SW480 (cell line): ENCODE measurements at places on chromosomes 2 and 18.

- no peak for DNase-seq
Observed at GRCh38 chr2:181300600-181301291, 156.4 kb upstream of the ITGA4 start.

GRCh38 chr2:136980303-136980702 is 215.0 kb downstream of the THSD7B start:
- DNase-seq = no peak

GRCh38 chr18:54787121-54787520 is 41.2 kb upstream of the RAB27B start:
- DNase-seq = no peak

DNA sequence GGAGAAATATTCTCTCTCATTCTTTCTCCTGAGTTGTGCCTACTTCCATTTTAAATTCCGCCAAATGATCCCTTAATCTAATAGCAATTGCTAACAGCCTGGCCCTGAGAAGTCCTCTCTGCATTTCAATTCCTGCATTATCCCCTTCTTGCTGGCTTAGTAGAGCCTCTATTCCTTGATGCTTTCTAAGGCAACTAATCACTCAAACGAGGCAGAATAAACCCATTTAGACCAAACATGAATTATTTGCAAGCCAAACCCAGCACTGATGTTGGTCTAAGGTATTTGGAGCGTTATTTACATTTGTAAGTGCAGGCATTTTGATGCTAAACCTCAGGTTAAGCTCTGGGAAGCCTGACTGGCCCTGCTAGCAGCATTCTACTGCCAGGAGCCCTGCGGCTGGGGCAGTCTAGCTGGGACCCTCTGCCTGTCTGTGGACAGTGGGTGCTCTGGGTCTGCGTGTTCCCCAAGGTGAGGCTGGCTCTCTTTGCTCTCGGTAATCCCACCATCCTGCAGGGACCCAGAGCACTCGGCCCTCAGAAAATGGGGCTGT is 173.1 kb upstream of the HS6ST1 start:
- no peak for DNase-seq

DNA sequence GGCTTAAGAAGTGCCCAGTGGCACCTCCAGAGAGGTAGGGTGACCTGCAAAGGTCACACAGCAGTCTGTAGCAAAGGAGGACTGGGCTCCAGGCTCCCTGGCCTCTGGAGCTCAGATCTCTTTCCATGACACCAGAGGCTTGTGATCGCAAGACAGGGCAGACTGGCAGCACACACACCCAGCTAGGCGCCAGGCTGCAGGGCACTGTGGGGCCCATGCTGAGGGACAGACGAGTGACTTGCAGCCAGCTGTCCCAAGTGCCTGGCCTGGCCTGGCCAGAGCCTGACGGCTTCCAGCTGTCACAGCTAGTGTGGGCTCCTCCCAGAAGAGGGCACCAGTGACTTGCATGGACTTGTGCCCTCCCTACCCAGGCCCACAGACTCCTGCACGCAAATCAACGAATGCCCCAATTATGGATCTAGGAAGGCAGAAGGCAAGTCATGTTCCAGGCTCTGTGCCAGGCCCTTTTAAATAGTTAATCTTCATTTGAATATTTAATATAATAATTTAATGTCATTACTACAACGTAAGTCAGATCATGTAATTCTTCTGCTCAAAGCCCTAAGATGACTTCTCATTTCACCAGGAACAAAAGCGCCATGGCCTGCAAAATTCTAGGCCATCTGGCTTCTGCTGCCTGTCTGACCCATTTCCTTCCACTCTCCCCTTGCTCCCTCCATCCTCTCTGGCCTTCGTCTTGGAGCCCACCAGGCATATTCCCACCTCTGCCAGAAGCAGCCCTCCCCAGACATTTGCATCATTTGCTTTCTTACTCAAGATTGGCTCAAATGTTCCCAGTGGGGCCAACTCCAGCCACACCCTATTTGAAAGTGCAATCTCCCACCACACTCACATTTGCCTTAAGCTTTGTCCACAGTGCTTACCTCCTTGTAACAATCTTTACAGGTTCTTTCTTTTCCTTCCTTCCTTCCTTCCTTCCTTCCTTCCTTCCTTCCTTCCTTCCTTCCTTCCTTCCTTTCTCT is 3.7 kb upstream of the SPEG start:
- peak; percentile 62 for DNase-seq

DNA sequence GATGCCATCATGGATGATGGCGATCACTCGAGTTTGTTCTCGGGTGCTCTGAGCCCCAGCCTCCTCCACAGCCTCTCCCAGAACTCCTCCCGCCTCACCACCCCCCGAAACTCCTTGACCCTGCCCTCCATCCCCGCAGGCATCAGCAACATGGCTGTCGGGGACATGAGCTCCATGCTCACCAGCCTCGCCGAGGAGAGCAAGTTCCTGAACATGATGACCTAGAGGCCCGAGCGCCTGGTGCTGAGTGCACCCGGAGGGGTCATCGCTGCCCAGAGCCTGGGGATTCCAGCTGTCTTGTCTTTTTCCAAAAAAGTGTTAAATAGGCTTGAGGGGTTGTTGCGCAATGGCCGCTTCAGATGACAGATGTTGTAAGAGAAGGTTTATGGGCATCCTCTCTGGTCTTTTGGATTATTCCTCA is 254.8 kb downstream of the GLI2 start:
- no peak for DNase-seq

DNA sequence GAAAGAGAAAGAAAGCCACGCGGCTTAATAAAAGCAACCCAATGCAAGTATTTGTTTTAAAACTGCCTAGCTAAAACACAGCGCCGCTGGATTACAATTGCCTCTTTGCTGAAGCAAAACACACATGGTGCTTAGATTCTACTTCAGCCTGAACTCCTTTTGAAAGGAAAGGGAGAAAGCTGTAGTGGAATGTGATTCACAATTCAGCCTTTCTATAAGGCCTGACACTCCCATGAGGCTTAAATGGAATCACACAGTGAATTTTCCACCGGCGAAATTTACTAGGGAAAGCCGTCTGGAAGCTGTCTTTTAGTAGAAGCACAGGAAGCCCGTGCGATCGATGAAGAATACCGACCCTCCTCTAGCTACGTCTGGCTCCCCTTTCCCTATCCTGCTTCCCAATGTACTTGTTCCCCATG is 348.0 kb downstream of the DLGAP1 start:
- no peak for DNase-seq

DNA sequence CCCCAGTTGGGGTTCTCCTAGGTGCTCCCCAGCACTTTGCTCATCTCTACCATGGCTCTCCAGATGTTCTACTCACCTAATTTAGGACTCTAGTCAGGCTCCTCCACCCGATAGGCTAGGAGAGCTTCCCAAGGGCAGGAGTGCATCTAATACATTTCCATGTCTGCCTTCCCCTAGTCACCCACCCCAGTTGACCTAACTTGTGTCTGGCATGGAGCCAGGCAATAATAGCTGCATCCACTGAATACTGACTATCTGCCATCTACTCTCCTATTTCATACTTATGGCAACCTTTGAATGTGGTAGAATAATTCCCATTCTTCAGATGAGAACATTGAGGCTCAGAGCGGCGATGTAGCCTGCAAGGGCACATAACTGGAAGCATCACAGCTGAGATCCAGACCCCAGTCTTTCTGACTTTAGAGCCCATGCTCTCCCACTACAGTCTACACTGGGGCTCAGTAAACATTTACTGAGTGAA is 71.8 kb upstream of the YWHAQ start:
- no peak for DNase-seq

GRCh38 chr2:220269367-220269766 is 641.9 kb downstream of the SLC4A3 start:
- no peak for DNase-seq

DNA sequence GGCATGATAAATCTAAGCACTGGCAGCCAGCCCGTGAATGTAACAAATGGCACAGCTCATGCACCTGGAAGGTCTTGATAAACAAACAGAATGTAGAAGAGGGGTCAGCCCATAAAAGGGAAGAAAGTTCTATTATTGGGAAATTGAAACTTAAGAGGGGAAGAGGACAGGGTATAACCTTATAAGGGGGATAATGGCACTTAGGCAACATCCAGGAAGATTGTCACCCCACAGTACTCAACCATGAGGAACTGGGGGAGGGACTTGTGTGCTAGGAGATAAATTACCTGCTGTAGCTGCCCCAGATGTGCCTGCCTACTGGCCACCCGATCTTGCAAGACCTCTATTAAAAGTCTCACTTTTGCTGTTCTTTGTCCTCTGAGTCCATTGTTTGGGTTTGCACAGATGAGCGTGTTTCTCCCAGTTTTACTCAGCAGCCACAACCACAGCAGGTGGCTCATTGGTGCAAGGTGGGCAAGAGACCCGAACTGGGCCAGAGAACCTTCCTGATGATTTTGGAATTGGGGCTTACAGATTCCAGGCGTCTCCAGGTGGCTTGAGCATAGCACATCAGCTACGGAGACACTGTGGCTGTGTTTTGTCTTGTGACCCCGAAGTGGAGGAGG is 79.0 kb upstream of the TAF1B start:
- no peak for DNase-seq

GRCh38 chr2:224807153-224807964 is 91.2 kb upstream of the CCDC195 start:
- DNase-seq = no peak

DNA sequence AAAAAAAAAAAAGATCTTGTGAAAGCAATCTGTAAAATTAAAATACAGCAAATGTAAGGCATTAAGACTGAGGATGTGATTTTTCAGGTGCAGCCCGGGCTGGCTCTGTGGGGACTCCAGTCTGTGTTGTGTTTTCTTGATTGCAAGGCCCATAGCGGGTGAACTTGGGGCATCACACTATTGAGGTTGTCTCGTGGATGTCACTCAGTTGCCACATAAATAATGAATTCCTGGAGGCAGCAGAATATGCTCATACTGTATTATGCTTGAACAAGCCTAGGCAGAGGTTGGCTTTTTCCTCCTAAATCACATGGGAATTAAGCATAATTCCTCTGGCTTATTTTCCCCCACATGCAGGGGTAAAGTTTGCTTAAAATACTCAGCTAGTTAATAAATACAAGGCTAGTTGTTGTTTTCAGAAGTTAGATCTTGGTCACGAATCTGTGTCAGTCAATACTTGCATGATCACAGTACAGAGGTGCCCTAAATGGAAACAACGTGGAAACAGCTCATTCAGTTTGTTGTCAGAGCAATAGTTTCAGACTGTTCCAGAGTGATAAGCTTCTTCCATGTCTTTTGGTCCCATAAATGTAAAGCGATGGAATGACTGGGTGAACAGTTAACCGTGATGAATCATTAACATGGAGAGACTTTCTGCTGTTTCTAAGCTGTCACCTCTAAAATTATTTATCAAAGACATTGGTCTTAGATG is 16.4 kb downstream of the GEMIN6 start:
- no peak for DNase-seq

GRCh38 chr2:229169751-229170150 is 101.3 kb downstream of the PID1 start:
- DNase-seq = no peak

DNA sequence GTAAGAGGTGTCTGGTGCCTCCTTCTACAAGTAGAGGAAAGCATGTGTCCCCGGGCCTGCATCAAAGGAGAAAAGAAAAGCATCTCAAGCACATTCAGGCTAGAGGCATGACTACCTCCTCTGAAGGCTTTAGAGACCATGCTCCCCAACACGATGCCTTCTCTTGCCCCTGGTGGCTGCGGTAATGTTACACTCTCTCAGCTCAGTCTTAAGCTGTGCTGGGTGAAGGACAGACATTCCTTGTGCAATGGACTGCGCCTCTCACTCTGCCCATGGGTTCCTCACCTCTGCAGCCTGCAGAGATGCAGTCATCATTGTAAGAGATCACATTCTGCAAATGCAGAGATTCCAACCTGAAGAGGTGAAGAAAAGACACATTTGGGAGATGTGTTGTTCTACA is 148.2 kb upstream of the HNRNPA3 start:
- no peak for DNase-seq

DNA sequence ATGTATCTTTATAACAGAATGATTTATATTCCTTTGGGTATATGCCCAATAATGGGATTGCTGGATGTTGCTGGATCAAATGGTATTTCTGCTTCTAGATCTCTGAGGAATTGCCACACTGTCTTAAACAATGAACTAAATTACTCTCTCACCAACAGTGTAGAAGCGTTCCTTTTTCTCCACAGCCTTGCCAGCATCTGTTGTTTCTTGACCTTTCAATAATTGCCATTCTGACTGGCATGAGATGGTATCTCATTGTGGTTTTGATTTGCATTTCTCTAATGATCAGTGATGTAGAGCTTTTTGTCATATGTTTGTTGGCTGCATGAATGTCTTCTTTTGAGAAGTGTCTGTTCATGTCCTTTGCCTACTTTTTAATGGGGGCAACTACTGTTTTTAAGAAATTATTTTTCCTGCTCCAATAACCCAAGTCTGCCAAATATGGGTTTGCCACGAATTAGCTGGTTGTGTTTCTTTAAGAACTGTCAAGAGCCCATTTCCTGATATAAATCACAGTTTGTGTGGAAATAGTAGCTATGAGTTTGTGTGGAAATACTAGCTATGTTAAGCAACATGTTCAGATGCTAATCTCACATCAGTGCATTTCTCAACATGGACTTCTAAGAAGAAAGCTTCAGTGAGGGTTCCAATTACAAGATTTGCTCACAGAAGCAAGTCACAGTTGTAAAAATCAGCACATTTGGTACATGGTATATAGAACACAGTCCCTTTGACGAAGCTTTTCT is 259.4 kb downstream of the ANAPC1 start:
- no peak for DNase-seq

DNA sequence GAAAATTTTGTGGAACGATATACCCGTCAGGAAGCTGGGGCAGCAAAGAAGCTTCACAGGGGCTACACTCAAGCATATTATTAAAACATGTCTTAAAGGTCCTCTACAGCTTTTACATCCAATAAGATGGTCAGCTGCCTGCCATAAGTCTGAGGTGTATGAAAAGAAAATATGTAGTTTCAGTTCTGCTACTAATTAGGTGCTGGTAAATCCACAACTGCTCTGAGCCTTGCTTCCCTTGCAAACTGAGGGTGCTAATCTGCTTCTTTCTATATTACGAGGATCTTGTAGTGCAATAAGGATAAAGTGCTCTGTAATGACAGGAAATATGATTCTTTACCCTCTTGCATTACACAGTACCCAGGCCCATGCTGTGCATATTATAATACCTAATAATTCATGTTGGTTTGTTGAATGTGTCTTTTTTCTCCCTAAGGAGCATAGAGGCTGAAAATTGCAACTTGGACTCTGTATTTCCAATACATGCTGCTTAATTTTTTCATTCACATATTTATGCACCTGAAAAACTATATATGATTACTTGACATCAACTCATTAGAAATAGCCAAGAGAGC is 14.5 kb upstream of the SLC8A1 start:
- no peak for DNase-seq

DNA sequence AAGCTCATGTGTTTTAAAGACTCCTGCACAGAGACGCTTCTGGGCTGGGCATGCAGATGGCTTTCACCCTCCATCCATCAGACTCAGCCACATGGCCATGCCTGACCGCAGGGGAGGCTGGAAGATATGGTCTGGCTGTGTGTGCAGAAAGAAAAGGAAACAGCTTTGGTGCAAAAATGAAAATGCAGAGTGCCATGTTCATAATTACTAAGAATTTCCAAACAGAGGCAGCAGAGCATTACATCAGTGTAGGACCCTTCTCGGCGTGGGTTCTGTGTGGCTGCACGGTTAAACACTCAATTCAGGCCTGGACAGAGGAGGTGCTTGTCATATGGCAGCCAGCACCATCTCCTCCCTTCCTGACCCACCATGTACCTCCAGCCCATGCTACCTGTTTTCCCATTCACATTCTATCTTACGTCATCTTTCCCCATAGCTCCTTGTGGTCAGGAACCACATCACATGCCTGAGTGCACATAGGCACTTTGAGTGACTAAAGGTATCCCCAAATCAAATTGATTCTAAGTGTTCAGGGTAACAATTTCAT is 200.3 kb upstream of the ID2 start:
- DNase-seq = peak; percentile 67
